ENCODE measurements at places on chromosomes 5 and 9. TPM values are rescaled to one million over a fixed set of nuclear protein-coding genes. Genes with fewer than 3 reads are reported as not detected.

- DNase-seq, result peak; percentile 24
These were observed 83.4 kb downstream of the RAPGEF1 start for GRCh38 chr9:131656356-131657036.

FGD3 gene
- total RNA-seq, result not detected

DNA sequence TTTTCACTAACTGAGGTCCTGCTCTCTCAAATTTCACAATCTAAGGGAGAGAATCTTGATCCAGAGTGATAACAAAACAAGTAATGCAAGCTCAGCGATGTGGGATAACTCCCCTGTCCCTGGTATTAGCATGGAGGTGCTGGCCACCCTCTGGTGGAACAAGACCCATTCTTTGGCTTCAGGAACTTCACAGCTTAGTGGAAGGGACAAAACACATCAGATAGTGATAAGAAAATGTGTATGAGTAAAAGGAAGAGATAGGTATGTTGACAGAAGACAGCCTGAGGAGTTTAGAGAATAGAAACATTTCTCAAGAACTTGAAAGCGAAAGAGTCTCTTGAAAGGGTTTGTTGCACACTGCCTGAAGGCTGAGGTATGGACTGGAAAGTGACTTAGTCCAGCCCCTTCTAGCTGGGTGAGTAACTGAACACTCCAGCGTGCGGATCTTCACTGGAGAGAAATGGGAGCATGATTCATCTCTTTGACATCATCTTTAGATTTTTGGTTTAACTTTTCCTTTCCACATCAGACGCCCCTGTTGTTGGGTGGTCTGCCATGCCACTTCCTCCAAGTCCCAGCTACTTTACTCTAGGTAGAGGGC is 25.4 kb upstream of the ZSWIM6 start:
- DNase-seq, result peak; percentile 88

SLC24A2 gene
- total RNA-seq, result 0.02 TPM

- no peak for DNase-seq
These were observed 717.0 kb downstream of the PRELID2 start for GRCh38 chr5:145118127-145118526.

ELAVL2 gene
- total RNA-seq, result not detected

- DNase-seq, result peak; percentile 14
These were observed 42.9 kb upstream of the HAND1 start for GRCh38 chr5:154520861-154521453.

DNA sequence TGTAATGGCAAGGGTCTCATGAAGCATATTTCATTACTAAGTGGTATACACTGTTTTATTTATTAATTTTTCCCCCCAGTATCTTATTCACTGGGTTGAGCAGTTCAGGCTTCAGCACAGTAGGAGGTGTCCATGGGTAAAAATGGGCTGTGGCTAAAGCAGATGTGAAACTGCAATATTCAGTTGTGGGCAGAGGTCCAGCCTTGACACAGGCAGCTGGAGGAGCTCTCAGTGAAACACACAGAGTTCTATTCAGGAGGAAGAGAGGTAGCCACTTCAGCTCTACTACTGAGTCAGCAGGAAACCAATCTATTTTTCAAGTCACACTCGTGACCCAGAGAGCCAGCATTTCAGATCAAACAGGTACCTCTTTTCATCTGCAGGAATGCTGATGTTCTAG is 418.3 kb downstream of the CDH10 start:
- peak; percentile 52 for DNase-seq

GRCh38 chr5:138051441-138052296 is 18.8 kb upstream of the FAM13B start:
- no peak for DNase-seq

- no peak for DNase-seq
These were observed 29.9 kb upstream of the TNFSF8 start for GRCh38 chr9:114960276-114960675.

DNA sequence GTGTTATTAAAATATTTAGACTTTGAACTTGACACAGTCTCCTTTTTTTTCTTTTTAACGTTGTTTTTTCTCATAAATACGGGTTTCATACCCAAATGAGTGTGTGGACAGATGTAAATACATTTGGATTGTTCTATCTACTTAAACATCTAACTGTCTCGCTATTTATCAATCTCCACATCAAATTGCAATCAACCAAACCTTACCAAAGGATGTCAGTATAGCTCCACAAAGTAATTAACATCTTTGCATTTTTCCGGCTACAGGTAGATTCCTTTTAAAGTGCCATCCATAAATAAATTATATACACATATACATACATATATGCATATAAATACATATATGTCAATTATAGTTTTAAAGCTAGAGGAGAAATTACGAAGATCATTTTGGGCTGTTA is 705 bp upstream of the CDH10 start:
- no peak for DNase-seq

GRCh38 chr5:454936-455335 is 12.0 kb downstream of the EXOC3 start:
- DNase-seq, result no peak

STPG3 gene
- total RNA-seq, result not detected

MEF2C gene
- total RNA-seq, result 2.2 TPM

- DNase-seq, result no peak
These were observed 79.8 kb upstream of the MAMDC2 start for GRCh38 chr9:69963803-69964202.

GRCh38 chr5:112971276-112971675 is 5.3 kb upstream of the DCP2 start:
- no peak for DNase-seq

- no peak for DNase-seq
These were observed 1.0 kb upstream of the MINAR2 start for GRCh38 chr5:129746876-129747275.

ARSI gene
- 0.82 TPM for total RNA-seq

GRCh38 chr5:158737536-158738027 is 362.1 kb downstream of the EBF1 start:
- DNase-seq, result no peak

DNA sequence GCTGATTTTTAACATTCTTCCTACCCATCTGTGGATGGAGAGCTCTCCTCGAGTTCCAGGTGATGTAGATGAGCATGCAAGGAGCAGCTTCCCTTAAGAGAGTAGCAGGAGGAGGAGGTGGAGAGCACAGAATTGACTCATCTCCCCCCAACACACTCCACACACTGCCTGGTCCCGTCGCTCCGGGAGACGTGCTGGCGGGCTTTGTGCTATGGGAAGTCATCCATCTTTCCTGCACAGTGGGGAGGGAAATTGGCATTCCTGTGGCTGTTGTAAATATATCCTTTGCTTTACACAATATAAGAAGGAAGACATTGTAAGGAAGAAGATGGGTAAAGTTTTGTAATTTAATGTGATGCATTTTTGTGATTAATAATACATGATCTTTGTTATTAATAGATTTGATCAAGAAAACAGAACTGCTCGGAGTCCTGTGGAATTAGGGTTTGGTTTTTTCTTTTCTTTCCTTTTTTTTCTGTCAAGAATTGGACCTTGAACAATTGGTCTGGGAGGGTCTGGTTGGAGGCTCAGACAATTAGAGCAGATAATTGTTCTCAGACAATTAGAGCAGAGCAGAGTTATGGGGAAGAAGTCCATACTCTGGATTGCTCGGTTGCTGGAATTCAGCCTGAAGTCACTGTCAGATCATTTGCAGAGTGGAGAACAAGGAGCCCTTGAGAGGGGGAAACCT is 297.8 kb downstream of the GADD45G start:
- peak; percentile 60 for DNase-seq

PCDH12 gene
- 0.14 TPM for total RNA-seq

GRCh38 chr9:120978987-120979386 is 52.4 kb upstream of the TRAF1 start:
- DNase-seq, result no peak

PCDHGA6 gene
- 0.20 TPM for total RNA-seq
